Activated CD8-positive, alpha-beta memory T cell treated with anti-CD3 and anti-CD28 coated beads for 36 hours (primary cell): ENCODE measurements at places on chromosomes 2 and 18. TPM values are rescaled to one million over a fixed set of nuclear protein-coding genes. Genes with fewer than 3 reads are reported as not detected.

The COL3A1 gene
- not detected for total RNA-seq

The ABHD1 gene
- 0.40 TPM for total RNA-seq

The CCDC148 gene
- not detected for total RNA-seq

The LPIN2 gene
- total RNA-seq = 77.4 TPM

The RAMP1 gene
- total RNA-seq = 0.63 TPM

The VWA3B gene
- not detected for total RNA-seq

The RNF125 gene
- 24.3 TPM for total RNA-seq

The MGAT4A gene
- 45.2 TPM for total RNA-seq

The VIL1 gene
- total RNA-seq = not detected

The RBM44 gene
- total RNA-seq = 0.34 TPM

The ABCB11 gene
- not detected for total RNA-seq

The STAT4 gene
- total RNA-seq = 51.5 TPM

The LIMS4 gene
- 0.78 TPM for total RNA-seq

The CDH19 gene
- not detected for total RNA-seq

The RAPGEF4 gene
- not detected for total RNA-seq

The CDKL4 gene
- 0.32 TPM for total RNA-seq

The CDH7 gene
- not detected for total RNA-seq

The DNER gene
- not detected for total RNA-seq

The MDH1B gene
- 0.34 TPM for total RNA-seq

The CCDC74A gene
- total RNA-seq = 5.2 TPM

The ICOS gene
- 81.7 TPM for total RNA-seq

The DPP4 gene
- total RNA-seq = 25.2 TPM

The LAMA1 gene
- total RNA-seq = not detected

The ACVR1 gene
- 12.7 TPM for total RNA-seq

The CYBRD1 gene
- total RNA-seq = 0.90 TPM

The TBC1D8 gene
- 0.73 TPM for total RNA-seq

The KLHL30 gene
- not detected for total RNA-seq

The CMPK2 gene
- total RNA-seq = 0.84 TPM

The HOXD12 gene
- not detected for total RNA-seq

The ABCG8 gene
- not detected for total RNA-seq

The FNDC4 gene
- total RNA-seq = not detected

The FAM161A gene
- 8.3 TPM for total RNA-seq

The TFCP2L1 gene
- 0.13 TPM for total RNA-seq

The AMER3 gene
- not detected for total RNA-seq

The PTRHD1 gene
- total RNA-seq = 27.1 TPM

The SLC30A3 gene
- 0.23 TPM for total RNA-seq

The SLC9A4 gene
- 0.06 TPM for total RNA-seq

The KCNIP3 gene
- total RNA-seq = not detected

The AQP12A gene
- not detected for total RNA-seq

The COL4A4 gene
- total RNA-seq = not detected

The UPP2 gene
- not detected for total RNA-seq

The CNDP1 gene
- not detected for total RNA-seq

The EMILIN1 gene
- total RNA-seq = 0.69 TPM

The STPG4 gene
- total RNA-seq = 0.23 TPM

The ALPP gene
- not detected for total RNA-seq

The CRYBA2 gene
- total RNA-seq = not detected

The TSPYL6 gene
- total RNA-seq = not detected

The KIAA2012 gene
- not detected for total RNA-seq

The APCDD1 gene
- total RNA-seq = not detected

The OSR1 gene
- not detected for total RNA-seq

The POLR1A gene
- total RNA-seq = 61.2 TPM

The TMEM169 gene
- 0.48 TPM for total RNA-seq

The SNTG2 gene
- total RNA-seq = 0.52 TPM

The ACMSD gene
- not detected for total RNA-seq

The EVX2 gene
- total RNA-seq = not detected
